T-helper 17 cell (primary cell): ENCODE measurements at places on chromosomes 2 and 18. TPM values are rescaled to one million over a fixed set of nuclear protein-coding genes. Genes with fewer than 3 reads are reported as not detected.

GRCh38 chr18:35736696-35737095, 155.2 kb downstream of the GALNT1 start:
- no peak overlapping the region for H3K27ac ChIP-seq
- no peaks in the 10 kb centered on the region for H3K36me3 ChIP-seq
- H3K4me1 ChIP-seq = no peaks in the 10 kb centered on the region
- no peak for DNase-seq

- H3K36me3 ChIP-seq = peaks cover 3% of the 10 kb centered on the region
- no peak overlapping the region for H3K27ac ChIP-seq
- no peak overlapping the region for H3K4me3 ChIP-seq
- no peak for DNase-seq
- H3K27me3 ChIP-seq = peaks cover 35% of the 10 kb centered on the region
Measured at GRCh38 chr2:39537150-39537549, 100.1 kb upstream of the MAP4K3 start.

The TMEM37 gene
- total RNA-seq = not detected

The ARHGAP28 gene
- not detected for total RNA-seq
